SHP77 (cell line): ENCODE measurements at places on chromosomes 16 and 17.

DNA sequence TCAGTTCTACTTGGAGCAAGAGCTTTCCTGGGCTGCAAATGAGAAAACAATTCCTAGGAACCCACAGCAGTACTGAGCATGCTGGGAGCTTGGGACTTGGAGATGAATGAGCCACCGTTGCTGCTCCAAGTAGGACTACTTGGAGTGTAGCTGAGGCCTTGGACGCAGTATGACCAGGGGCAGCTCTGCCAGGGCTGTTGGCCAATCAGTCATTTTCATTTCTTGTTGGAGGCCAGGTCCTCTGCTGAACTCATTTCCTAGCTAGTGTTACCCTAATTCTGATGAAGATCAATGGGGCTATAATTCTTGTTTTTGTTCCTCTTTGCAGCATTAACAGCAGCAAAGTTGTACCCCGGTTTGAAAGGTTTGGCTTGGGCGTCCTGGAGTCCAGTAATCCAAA lies 8.0 kb upstream of the LGALS9 start:
- DNase-seq = no peak

GRCh38 chr17:17675925-17676534 lies 5.2 kb upstream of the RAI1 start:
- no peak for DNase-seq

DNA sequence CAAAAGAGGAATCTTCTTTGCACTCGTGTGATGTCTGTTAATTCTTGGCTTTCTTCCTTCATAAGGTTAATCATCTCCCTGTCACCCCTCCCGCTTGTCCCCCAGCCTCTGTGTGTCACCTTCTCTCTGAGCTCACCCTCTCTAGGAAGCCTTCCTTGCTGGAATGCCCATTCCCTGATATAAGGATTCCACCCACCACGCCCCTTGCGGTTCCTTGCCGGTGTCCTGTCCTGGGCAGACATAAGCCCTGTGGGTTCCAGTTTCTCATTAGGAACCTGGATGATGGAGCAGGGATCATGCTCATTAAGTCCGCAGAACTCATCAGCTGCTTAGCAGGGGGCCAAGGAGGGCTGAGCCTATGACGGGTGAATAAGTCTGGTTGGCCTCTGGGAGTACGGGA lies 559.3 kb downstream of the MAF start:
- DNase-seq = no peak

- DNase-seq = no peak
Observed at GRCh38 chr17:2037155-2037554, 4.7 kb upstream of the OVCA2 start.

- peak; percentile 73 for DNase-seq
Observed at GRCh38 chr17:40647624-40648383, at the start of gene SMARCE1. TSS of gene SMARCE1 (minus strand) at chr17:40647818. CDS start at chr17:40645802, 2,016 bp downstream.

DNA sequence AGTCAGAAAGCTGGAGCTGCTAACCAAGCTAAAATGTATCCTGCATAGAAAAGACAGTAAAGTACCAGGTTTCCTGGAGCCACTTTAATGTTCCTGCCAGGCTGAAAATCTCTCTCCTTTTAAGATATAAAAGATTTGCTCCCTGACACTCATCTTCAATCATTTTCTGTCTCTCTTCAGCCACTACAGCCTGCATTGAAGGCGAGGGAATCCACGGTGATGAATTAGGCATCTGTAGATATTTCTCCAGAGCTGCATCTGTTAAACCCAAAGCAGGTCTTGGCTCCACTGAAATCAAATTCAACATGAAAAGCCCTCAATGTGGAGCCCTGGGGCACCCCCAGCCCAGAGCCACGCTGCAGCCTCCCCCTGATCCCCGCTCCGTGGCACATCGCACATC lies 94.7 kb upstream of the CRHR1 start:
- no peak for DNase-seq

DNA sequence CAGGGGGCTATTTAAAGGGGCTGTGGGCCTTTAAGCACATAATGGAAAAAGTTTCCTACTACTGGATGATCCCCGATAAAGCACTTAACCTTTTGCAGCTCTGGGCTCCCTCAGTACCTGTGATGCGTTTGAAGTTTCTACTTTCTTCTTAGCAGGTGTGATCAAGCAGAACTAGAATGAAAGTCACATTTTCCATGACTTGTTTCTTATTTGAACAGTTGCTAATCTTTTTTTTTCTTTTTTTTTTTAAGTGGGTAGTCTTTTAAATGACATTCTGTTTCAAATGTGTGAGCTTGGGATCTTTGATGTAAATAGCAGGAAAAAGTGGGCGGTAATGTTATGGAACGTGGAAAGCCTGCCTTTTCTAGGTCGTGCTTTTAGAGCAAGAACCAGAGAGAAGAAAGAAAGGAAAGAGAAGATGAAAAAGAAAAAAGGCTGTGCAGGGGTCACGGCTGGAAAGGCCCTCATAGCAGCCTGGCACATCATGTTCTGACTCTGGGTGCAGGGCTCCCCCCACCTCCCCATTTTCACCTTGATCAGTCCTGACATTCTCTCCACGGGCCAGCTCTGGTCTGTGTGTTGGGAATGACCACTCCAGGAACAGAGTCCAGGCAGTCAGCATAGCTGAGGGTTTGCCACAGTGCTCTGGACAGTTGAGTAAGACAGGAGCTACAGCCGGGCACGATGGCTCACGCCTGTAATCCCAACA lies 150.6 kb downstream of the CLEC16A start:
- DNase-seq = no peak

- DNase-seq = no peak
Observed at GRCh38 chr16:71843572-71843971, 2.2 kb upstream of the ATXN1L start.

DNA sequence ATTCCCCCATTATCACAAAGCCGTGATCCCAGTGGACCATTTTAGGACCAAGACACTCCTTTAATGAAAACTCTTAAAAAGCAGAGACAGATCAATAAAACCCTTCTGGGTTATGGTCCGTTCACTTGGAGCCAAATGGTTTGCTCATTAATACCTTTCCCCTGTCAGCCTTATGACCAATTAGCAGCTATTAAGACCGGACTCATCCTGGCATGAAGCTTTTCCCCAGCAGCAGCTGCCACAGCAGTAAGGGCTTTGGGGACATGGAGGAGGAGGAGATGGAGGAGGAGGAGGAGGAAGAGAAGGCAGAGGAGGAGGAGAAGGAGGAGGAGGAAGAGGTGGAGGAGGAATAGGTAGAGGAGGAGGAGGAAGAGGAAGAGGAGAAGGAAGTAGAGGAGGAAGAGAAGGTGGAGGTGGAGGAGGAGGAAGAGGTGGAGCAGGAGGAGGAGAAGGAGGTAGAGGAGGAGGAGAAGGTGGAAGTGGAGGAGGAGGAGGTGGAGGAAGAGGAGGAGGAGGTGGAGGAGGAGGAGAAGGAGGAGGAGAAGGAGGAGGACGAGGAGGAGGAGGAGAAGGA lies 50.1 kb upstream of the IRX3 start:
- DNase-seq = no peak

DNA sequence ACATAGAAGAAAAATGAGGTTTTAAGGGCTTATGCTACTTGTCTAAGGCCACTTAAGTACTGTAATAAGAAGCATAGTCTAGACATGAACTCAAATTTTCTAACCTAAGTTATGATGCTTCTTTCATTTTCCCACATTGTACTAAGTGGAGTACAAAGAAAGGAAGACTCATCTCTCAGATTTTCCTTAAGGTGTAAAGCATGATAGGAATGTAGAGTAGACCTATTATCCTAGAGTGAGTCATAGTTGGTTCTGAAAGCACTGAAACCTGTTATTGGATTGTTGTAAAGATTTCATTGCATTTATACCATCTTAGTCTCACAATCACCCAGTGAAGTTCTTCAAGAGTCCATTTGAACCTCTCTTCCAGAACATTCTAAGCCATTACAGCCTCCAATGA lies 343.8 kb downstream of the TOX3 start:
- DNase-seq = no peak

- no peak for DNase-seq
Observed at GRCh38 chr16:1260101-1260680, 4.3 kb downstream of the TPSD1 start.

DNA sequence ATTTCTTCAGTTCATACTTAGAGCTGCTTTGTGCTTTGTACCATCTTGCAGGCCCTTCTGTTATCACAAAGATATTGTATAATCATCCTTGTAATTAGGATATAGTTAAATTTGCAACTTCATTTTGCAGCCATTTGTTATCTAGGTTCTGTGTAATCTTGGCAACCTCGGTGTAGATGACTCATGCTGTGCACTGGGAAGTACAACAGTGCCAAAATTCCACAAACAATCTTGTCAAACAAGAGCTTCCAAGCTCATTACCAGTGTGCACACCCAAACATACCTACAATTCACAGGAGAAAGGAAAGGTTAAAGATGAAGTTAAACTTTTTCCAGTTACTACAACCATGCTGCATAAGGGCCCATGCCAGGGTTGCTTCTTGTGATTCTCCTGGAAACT lies 1231.8 kb downstream of the CDH11 start:
- DNase-seq = no peak

DNA sequence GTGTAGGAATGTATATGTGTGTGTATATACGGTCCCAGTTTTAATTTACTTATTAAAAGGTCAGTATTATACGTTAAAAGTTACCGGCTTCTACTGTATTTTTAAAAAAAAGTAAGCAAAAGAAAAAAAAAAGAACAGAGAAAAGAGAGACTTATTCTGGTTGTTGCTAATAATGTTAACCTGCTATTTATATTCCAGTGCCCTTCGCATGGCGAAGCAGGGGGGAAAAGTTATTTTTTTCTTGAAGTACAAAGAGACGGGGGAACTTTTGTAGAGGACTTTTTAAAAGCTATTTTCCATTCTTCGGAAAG lies 1.6 kb downstream of the NOG start:
- DNase-seq = no peak

DNA sequence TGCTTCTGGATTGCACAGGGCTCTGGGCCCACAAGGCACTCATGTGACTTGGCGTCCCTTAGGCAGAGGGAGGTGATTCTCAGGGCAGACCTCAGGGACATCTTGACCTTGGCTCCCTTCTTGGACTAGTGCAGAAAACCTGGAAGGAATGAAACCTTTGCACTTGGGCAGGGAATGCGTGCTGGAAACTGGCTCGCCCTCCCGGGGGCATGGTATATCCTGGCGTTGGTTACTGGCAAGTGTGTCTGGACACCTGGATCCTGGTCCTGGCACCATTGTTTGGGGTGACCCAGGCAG lies 63.5 kb upstream of the LGALS9 start:
- DNase-seq = no peak

DNA sequence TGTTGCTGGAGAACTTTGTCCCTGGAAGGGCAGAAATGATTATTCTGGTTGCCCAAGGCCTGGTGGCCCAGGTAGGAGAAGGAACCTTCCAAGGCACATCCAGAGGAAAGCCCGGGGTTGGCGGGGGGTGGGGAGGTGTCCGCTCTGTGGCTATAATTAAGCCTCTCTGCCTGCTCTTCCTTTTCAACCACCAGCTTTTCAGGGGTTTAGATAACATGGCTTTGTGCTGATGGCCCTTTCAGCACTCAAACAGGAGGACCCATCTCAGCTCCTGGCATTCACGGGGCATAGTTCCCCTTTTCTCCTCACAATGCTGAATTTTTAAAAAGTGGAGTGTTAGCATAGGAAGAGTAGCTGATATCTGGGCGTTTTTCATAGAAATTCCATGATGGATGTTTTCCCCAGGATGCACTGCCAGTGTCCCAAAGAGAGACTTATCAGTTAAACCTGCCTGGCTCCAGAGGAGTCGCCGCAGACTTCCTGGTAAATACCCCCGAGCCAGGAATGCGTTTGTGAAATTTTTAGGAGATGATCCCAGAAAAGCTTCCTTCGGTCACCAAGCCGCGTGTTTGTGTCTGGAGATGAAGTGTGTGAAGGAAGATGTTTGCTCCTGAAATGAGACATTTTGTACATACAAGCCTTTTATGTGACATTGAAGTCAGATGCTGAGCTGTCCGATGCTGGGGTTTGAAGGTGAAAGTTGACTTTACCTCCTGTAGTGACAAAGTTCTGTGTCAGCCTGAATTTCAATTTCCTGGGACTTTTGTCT lies 188.5 kb downstream of the MSI2 start:
- no peak for DNase-seq

- DNase-seq = peak; percentile 94
Observed at GRCh38 chr17:48231995-48232959, 124.7 kb downstream of the SNX11 start.

- DNase-seq = no peak
Observed at GRCh38 chr17:2057760-2058585, 3.1 kb downstream of the HIC1 start.

DNA sequence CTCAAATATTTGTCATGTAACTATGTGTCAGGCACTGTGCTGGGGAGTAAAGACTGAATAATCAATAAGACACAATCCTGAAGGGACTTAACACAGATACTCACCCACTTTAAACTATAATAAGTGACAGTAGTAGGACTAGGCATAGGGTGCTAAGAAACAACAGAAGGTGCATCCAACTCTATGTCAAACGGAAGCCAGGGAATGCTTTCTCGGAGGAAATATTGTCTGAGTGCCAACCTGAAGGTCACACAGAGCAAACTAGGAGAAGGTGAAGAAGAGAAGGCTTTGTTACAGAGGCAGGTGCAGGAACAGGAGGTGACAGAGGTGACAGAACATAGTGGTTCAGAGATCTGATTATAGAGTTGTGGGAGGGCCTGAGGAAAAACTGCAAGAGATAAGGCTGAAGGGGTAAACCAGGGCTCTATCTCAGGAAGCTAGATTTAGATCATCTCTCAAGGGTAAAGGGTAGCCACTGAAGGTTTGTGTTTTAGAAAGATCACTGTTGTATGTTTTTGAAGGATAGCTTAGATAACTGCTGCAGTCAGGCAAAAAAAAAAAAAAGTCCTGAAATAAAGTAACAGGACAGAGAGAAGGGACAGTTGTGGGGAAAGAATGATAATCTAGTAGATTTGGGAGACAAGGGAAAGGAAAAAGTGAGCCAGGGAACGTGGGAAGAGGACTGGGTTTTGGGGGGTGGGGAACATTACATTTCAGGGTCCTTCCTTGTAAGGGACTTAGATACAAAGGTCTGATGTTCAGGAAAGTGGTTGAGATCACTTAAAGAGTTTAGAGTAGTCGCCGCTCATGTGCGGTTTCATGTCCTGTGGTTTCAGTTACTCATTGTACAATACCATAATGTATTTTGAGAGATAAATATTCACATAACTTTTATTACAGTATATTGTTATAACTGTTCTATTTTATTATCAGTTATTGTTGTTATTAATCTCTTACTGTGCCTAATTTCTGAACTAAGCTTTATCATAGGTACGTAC lies 85.6 kb upstream of the NETO2 start:
- peak; percentile 31 for DNase-seq

DNA sequence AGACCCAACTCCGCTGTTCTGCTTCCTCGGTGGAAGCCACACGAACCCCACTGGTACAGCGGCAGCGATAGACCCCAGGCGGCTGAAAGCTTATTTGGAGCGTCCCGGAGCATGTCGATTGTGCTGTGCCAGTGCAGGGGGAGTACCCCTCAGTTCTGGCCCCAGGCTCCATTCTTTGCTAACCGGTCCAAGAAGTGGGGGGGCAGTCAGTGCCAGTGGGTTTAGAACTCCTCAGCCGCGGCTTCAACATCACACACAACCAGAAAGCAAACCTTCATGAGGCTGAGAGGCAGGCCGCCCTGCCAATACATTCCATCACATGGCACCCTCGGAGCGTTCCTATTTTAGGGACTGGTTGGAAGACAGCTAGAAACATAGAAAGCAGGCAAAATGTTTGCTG lies 1.7 kb upstream of the MNT start:
- no peak for DNase-seq
